Tibial artery (tissue), 4 donors: ENCODE measurements at places on chromosomes 2 and 18.

DNA sequence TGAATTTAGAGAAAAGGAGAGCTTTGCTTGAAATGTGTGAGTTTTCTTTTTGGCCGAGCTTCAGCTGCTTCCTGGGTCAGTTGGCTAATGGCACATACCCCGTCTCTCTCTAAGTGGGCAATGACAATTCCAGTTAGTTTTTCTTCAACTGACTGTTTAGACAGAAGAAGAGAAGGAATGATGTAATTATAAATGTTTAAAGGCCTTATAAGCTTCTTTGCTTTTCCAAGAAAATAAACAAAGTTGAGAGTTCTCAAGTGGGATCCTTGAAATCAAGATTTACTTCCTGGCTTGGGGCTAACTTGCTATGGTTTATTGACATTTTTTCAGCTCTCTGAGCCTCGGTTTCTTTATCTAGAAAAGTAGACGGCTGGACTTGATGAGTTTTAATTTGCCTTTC is 794.9 kb upstream of the ACVR2A start:
- no peak for DNase-seq

DNA sequence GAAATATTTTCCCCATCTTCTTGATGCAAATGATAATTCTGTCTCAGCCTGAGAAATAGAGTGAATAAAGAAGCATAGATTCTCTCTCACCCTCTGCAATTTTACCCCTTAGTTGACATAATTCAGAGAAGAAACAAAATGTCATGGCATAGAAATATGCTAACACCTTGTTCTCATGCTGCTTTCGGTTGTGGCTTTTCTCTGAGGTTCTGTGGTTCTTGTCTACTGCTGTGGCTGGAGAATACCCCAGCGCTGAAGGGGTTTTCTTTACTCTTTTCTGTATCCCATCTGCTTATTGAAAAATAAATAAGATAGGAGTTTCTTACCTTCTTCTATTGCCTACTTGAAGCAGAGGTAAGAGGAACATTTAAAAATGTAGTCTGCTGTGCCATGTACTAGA is 15.4 kb upstream of the RAB27B start:
- DNase-seq = no peak

DNA sequence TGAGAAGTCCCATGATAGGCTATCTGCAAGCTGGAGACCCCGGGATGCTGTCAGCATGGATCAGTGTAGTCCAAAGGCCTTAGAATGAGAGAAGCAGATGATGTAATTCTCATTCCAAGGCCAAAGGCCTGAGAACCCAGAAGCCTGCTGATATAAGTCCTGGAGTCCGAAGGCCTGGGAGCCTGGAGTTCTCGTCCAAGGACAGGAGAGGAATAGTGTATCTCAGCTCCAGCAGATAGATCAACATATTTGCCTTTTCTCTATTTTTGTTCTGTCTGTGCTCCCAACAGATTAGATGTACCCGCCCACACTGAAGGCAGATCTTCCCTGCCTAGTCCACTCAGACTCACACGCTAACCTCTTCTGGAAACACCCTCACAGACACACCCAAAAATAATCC is 454.9 kb upstream of the CHAC2 start:
- DNase-seq = no peak

DNA sequence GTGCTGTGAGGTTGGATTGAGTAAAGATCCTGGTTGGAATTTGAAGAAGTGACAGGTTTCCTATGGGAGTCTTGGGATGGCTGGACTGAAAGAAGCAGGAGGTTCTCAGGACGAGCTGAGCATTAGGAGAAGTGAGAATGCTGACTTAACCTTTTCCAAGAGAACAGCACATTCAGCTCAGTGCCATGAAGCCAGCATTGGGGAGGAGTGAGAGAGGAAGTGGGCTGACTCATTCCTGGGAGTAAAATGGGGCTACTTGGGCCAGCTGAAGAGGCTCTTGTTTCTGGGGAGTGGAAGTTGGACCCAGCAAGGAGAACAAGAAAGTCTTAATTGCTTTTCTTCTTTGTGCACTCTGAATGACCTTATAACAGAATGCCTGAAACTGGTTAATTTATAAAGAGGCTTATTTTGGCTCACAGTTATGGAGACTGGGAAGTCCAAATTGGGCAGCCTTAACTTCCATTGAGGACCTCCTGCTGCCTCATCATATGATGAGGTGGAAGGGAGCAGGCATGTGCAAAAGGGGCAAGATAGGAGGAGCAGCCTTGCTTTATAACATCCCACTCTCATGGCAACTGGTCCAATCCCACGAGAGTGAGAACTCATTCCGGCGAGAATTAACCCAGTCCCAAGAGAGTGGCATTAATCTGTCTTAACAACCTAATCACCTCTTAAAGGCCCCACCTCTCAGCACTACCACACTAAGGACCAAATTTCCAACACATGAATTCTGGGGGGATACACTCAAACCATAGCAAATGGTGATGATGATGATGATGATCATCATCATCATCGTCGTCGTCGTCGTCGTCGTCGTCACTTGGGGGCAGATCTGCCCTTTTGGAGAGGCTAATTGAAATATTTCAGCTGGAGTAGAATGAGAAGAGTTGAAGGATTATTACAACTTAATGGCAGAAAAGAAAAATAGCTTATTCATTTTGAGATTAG is 26.1 kb downstream of the DGUOK start:
- no peak for DNase-seq

DNA sequence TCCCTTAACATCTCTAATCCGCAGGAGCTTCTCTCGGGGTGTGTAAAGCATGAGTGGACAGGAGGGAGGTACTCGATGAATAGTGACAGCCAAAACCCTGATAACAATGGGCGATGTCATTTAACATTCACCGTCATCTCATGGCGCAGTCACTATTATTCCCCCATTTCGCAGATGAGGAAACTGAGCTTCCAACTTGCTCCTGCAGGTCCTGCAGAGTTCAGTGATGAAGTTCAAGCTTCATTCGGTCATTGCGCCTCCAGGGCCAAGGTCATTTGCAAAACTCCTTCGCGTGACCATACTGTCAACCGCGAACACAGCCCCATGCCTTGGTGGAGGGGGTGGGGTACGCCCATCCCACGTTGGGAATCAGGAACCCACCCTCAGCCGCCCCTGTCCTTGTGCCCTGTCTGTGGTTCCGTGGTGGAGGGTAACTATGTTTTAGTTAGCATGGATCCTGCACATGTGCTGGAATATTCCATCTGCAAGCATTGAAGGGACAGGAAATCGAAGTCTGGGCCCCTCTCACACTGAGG is 215.5 kb downstream of the TFCP2L1 start:
- no peak for DNase-seq

- DNase-seq = no peak
Observed at GRCh38 chr2:73762571-73762970, 17.3 kb downstream of the DUSP11 start.

DNA sequence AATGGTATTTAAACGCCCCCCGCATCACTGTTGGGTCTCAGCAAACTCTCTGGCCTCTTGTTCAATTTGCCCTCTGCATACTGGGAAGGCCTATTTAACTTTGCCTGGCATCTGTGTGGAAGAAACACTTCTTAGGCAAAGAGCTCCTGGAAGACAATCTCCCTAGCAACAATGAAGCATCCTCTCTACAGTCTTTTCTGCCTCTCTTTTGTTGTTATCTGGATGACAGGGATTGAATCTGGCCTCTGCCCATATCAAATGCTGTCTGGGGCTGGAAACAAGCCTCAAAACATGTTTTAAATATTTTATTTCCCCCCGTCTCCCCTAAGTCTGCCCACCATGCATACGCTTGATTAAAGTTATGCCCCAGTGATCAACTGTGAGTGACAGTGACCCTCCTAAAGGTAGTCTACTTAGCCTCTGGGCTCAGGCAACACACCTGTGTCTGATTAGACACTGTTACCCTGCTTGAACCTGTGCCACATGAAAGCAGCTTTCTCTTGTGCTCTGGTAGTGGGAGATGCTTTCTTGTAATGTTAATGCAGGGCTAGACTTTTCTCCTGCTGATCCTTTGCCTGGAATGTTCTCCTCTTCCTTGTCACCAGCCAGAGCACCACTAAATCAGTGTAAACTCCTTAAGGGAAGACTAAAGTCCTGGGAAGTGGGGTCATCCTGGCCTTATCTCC is 34.9 kb downstream of the CDC42EP3 start:
- no peak for DNase-seq

GRCh38 chr2:46878886-46879285 is 36.7 kb downstream of the MCFD2 start:
- peak; percentile 60 for DNase-seq

- no peak for DNase-seq
Observed at GRCh38 chr18:63788447-63789096, 13.4 kb downstream of the SERPINB7 start.

GRCh38 chr2:201774546-201774945 is 6.2 kb downstream of the ALS2 start:
- no peak for DNase-seq

DNA sequence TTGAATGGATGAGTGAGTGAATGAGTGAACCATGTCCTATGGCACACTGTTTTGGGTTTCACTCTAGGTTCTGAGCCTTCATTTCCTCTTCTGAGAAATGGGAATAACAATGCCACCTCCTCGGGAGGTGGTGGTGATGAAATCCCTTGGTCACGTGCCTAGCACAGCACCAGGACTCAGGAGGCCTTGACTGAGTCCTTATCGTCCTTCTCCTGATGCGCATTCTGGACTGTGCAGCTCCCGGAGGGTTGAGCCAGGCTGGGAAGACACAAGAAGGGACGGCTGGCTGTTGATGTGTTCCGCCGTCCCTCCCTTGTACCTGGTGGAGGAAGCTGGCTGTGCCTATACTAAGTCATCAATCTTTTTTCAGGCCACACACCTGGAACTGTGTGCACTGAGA is 437.3 kb downstream of the ZNF521 start:
- DNase-seq = no peak

DNA sequence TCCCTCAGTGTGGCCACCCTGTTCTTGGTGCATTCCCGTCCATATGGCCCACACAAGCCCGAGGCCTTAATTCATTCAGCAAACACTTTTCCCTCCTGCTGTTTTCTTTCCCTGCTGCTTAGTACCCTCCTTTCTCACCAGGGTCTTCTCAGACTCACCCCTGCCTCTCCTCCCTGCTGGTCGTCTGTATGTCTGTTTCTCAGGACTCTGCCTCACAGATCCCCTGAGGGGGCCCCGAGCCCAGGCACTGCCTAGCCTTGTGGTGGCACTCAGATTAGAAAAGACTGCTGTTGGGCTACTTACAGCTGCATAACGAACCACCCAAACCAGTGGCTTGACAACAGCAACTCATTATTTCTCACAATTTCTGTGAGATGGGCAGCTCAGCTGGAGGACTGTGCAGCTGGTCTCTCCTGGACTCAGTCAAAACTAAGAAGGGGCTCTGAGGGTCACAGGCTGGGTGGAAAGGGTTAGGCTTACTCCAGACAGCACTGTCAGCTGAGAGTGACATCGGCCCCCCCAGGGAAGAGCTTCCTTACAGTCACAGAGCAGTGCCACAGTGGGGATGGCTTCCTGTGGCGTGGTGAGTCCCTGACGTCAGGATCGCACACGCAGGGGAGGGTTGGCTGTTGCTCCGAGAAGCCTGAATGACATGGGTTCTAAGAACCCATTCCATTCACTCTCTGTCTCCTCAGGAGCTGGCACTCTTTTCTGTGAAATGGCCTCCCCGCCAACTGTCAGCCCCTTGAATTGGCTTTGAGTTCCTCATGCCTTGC is 139.0 kb downstream of the UXS1 start:
- DNase-seq = no peak

DNA sequence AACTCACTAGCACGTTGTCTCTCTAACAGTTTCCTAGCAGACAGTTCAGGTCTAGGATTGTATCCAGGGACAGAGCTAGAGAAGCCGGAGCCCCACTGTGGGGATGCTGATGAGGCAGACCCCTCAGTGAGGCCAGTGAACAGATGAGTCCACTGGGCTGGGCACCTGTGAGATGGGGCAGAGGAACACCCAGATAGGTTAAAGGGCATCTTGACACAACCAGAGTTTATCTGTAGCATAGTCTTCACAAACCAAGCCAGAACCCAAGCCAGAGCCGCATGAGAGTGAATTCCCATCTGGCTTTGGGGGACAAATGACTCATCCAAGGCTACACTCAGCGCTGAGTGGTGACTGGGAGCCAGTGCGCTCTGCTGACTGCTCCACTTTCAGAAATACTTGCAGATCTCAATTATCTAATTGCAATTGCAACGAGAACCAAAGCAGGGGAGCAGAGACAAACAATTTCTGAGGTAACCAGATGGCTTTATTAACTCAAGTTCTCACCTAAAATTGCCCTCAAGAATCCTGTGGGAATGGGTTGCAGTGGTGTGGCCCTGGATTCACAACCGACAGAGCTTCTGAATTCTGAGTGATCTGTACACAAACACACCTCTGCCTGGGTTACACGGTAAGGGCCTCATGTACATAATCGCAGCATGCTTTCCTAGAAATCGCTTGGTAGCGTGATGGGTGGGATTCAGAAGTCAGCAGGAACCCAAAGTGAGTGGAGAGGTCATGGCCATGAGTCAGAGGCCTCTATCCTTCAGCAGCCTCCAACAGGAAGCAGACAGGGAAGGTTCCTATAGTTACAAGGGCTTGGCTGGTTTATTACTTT is 48.7 kb upstream of the MSH2 start:
- no peak for DNase-seq

DNA sequence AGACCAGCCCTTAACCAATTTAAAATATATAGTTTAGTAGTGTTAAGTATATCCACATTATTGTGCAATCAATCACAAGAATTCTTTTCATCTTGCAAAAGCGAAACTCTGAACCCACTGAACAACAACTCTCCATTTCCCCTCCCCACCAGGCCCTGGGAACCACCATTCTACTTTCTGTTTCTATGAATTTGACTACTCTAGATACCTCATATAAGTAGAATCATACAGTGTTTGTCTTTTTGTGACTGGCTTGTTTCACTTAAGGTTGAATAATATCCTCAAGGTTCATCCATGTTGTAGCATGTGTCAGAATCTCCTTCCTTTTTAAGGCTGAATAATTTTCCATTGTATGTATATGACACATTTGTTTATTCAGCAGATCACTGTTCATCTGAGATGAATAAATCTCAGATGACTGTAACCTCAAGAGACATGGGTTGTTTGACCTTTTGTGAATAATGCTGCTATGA is 8.1 kb upstream of the SOS1 start:
- no peak for DNase-seq

DNA sequence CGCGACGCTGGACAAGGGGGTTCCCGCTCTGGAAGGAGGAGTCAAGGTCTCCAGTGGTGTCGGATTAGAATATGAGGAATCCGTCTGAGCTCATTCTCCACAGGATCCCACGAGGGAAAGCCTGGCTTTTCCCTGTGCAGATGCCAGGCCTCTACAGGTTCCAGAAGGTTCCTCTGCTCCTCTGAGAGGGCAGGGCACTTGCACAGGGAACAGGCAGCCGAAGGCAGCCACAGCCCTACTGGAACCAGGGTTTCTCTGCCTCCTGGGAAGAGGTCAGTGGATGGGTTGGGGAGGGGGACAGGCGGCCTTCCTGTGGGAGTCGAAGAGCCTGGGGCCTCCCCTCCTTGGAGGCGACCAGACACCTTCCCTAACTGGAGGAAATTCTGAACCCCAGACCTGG is 1.7 kb upstream of the AQP12A start:
- DNase-seq = no peak

GRCh38 chr2:108390340-108390739 is 12.6 kb downstream of the SULT1C4 start:
- DNase-seq = no peak

GRCh38 chr2:209918251-209918650 is 84.2 kb upstream of the RPE start:
- DNase-seq = no peak

- no peak for DNase-seq
Observed at GRCh38 chr18:8654503-8655451, 45.5 kb downstream of the RAB12 start.
